Activated naive CD4-positive, alpha-beta T cell treated with anti-CD3 and anti-CD28 coated beads, Interleukin-2, amount 50 U/mL, for 72 hours (primary cell): ENCODE measurements at places on chromosomes 12 and 14. TPM values are rescaled to one million over a fixed set of nuclear protein-coding genes. Genes with fewer than 3 reads are reported as not detected.

GRCh38 chr14:59086241-59086882 is 102.1 kb upstream of the DAAM1 start:
- DNase-seq = no peak

The ATL1 gene
- total RNA-seq = 1.6 TPM

DNA sequence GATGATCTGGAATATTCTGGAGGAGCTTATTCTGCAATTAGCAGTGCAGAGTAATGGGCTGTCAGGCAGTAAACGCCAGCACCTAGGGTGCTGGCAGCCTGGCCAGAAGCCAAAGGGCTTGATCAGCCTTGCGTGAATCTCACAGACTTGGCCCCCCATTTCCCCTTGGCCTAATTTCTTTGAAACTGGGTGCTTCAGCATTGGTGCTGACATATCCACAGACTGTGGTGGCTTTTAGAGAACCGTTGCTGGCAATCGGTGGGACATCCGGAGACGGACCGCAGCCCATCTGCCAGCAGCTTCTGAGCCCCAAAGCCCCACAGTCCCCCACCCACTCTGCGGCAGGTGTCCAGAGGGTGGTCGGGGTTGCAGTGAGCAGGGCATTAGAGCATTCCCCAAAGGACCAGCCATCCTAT is 157.1 kb downstream of the CALM1 start:
- no peak for DNase-seq

- no peak for DNase-seq
Measured at GRCh38 chr14:77144412-77145115, 3.0 kb upstream of the ZDHHC22 start.

DNA sequence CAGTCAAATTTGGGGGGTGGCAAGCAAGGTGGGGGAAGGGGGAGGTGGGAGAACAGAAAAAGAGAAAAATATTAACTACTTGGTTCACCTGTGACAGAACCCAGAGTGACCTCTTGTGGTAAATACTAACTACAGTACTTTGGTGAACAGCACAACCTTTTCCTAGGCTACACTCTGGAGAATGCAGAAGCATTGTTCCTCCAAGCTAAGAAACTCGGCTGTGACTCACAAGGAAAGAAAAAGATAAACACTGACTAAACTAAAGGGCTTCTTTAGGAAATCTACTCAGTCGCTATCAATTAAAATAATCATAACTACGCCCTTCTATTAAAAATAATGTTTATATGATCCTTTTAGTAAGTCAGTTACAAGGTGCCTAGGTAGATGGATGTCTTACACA is 5.4 kb downstream of the KCNH5 start:
- no peak for DNase-seq

The CACNA1C gene
- 0.05 TPM for total RNA-seq

DNA sequence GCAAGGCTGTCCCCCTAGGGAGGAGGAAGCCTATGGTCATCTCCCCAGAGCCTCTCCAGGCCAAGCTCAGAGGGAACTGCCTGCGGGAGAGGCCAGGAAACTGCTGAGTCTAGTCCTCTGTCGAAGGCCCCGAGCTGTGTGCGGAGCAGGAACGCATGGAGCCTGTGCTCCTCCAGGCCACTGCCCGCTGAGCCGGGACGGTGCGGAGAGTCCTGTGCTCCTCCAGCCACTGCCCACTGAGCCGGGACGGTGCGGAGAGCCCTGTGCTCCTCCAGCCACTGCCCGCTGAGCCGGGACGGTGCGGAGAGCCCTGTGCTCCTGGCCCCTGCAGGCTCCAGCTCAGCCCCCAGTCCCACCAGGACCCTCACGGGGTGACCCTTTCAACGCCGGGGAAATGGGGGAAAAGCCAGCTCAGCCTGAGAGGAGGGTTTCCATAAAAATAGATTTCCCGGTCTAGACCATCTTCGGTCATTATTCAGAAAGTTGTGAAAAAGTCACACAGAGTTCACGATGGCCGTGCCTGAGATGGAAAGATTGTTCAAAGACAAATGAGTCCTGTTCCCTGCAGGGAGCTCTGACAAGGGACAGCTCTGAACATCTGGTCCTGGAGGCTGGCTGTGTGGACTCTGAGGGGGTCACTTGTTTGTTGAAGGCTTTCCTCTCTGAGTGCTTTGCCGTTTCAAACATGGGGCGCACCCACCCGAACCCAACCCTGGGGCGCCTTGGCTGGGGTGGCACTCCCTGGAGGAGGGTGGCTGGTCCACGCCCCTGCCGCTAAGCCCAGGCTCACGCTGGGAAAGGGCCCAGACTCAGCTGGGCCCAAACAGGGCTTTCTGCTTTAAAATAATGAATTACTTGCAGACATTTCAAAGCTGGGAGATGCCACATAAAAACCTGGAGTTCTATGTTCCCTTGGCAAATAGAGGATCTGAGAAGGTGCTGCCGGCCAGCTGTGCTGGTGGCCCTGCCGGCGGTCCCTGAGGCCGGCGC is 85.5 kb downstream of the ADGRD1 start:
- DNase-seq = no peak

The VRTN gene
- not detected for total RNA-seq

The KRT80 gene
- total RNA-seq = not detected

DNA sequence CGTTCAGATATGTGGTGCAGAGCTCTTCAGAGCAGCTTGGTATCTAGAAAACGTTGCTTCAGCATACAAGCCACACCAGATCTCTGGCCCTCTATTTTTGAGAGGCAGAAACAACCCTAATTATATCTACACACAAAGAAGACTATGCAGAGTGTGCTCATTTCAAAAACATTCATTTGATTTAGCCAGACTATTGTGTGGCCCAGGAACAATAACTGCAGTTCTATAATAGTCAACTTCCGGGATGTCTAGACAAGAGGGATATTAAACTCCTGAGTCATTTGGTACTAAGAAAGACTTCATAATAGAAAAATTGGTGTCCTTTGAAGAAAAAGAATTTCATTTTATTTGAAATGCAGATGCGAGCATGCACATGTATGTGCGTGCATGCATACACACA is 153.8 kb downstream of the PELI2 start:
- DNase-seq = no peak

- DNase-seq = no peak
Measured at GRCh38 chr12:95764848-95765247, 25.7 kb downstream of the NTN4 start.

The JAG2 gene
- total RNA-seq = 4.3 TPM

The RBP5 gene
- total RNA-seq = not detected
